Chondrocyte (in vitro differentiated cells): ENCODE measurements at places on chromosomes 2 and 18. TPM values are rescaled to one million over a fixed set of nuclear protein-coding genes. Genes with fewer than 3 reads are reported as not detected.

Gene ARID5A
- total RNA-seq: 7.5 to 14.4 TPM (median 12.9 TPM) in 3 replicates

Gene ZNF519
- total RNA-seq: 2.3 to 6.5 TPM (median 2.9 TPM) in 3 replicates

Gene DAW1
- 0.28 to 0.65 TPM (median 0.47 TPM) in 3 replicates for total RNA-seq

DNA sequence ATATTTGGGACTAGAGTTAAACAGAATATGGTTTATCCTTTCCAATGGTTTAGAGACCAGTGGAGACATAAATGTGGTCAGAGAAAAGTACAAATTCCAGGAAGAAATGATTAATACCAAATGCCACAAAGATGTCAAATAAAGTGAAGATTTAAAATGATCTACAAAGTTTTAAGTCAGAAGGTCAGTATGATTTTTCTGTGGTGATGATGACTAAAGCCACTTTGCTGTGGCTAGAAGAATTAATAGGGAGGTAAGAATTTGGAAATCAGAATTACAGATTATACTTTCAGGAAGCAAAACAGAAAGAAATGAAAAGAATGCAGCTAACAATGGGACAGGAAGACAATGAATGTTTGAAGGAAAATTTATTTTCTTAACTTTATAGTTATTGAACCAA, 91.5 kb upstream of the CDH7 start:
- DNase-seq: no peak

Gene COL5A2
- 1,927 to 2,200 TPM (median 1,930 TPM) in 3 replicates for total RNA-seq

DNA sequence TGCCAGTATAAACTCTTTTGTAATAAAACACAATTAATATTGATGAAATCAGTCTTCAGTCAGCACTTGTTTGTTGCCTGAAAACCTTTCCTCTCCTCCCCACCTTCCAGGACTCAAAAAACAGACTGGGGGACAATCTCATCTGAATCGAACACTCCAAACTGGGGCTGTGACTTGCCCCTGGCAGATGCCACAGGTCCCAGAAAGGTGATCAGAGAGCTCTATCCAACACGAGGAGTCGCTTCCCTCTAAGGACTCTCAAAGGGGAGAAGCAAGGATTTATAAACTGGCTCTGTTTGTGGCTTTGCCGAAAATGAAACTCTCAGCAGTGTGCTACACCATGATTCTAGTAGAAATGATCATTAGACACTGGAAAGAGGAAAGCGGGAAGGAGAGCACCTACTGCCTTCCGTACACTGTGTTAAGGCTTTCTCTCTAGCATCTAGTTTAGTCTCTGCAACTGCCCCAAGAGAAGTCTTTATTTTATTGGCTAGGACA, 199.2 kb downstream of the TGIF1 start:
- no peak for DNase-seq

Gene POTEI
- 0.07 to 1.2 TPM (median 1.0 TPM) in 3 replicates for total RNA-seq

Gene IL36G
- not detected in 3 replicates for total RNA-seq

GRCh38 chr2:223464071-223464470, 138.1 kb downstream of the SCG2 start:
- DNase-seq: no peak

Gene CYTIP
- total RNA-seq: 0.27 to 0.85 TPM in 2 of 3 replicates, not detected in the other

DNA sequence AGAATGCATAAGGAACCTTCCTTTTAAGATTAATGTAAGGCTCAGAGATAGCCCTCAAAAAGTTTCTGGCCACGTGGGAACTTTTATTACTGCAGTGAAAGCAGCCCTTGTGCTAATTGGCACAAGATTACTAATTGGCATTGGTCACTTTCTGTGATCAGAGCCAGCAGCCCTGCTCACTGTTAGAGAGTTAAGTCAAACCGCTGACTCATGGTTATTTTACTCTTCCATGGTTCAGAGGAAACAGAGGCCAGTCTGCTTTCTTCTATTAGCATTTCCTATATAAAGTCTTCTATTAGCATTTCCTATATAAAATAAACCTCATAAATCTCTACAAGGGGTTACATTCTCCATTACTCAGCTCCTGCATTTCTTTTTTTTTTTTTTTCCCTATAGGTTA, 1.5 kb upstream of the SLC35G4 start:
- DNase-seq: no peak

DNA sequence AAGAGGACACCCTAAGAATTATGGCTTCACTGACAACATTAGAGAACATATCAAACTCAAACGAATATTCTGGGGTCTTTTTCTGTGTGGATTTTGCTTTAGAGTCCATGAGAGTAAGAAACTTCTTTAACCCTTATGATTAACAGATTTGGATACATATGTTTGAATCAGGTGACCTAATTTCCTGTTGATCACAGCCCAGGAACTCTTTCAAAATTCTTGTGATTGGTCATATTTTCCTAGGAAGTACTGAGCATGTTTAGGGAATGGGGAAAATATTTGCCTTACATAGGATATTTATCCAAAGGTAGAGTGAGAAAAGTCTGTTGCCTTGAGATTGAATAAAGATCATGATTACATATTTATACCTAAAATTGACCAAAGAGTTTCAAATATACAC, 160.0 kb downstream of the KCNH7 start:
- DNase-seq: no peak

DNA sequence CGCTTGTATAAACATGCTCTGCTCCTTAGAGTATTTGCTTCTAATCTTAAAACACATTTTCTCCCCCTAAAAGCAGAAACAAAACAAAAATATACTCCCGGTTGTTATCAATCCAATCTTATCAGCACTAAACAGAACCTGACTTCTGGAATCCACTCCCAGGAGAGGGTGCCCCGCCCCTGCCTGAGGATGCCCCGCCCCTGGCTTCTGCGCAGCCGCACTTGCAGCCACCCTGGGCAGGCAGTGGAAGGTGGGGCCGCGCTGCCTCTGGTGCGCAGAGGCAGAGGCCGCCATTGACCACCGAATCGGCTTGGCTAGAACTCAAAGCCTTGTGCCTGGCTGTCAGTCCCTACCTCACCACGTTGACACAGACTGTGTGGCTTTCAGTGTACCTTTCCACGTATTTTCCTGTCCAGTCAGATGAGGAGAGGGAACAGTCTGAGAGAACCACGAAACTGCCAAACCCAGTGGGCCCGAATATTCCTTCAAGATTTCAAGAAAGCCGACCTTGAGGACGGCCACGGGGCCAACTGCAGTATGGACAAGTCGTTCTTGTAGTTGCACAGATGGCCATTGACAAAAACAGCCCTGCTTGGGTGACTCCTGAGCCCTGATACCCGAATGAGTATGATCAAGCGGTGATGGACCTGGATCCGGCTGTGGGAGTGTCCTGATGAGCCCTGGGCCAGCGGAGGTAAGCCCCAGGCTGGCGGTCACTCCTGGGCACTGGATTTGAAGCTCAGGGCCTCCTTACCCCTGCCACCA, 46.2 kb upstream of the ARHGAP28 start:
- DNase-seq: no peak

GRCh38 chr2:12879649-12880048, 162.9 kb downstream of the TRIB2 start:
- DNase-seq: no peak

DNA sequence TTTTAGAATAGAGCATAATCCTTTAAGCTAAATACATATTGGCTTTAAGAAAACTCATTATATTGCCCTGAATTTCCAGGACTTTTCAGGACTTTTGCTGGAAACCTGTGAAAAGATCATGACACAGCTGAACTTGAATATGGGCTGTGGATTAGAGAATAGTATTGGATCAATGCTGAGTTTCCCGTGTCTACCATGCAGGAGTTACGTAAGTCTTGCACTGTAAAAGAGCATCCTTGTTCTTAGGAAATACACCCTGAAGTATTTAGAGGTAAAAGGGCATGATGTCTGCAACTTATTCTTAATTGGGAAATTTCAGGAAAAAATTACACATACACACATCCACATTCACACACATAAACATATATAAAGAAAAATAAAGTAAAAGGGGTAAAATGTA, 82.1 kb downstream of the ZFP36L2 start:
- no peak for DNase-seq

- DNase-seq: no peak
These were observed 48.7 kb downstream of the ZBTB7C start for GRCh38 chr18:48360376-48361021.

Gene SOCS6
- 16.4 to 18.5 TPM (median 17.3 TPM) in 3 replicates for total RNA-seq

- DNase-seq: no peak
These were observed 51.2 kb upstream of the NOSTRIN start for GRCh38 chr2:168751104-168751740.

DNA sequence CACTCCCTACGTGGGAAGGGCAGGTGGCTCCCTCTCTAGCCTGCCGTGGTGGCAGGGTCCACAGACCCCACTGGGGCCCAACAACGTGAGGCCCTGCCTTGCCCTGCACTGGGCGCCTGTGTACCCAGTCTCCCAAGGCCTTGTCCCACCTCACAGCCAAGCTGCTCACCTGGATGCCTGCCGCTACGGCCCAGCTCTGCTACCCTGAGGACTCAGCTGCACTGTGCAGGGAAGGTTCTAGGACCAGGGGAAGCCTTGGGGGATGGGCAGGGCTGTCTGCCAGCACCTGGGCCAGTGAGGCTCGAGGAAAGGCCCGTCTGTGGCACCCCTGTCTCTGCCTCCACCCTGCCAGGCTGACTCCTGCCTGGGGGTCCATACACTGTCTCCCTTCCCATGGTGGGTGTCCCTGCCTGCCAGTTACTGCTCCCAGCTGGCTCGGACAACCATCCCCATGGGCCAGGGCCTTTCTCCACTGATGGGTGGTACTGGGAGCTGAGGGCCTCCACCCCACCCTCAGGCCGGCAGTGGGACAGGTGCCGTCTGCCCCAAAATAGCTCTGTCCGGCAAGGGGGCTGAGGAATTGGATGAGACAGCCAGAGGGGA, 33.2 kb downstream of the HS6ST1 start:
- peak; percentile 87 for DNase-seq

GRCh38 chr18:58578835-58579560, 49.9 kb downstream of the ALPK2 start:
- no peak for DNase-seq

Gene CXCR4
- total RNA-seq: not detected in 3 replicates

DNA sequence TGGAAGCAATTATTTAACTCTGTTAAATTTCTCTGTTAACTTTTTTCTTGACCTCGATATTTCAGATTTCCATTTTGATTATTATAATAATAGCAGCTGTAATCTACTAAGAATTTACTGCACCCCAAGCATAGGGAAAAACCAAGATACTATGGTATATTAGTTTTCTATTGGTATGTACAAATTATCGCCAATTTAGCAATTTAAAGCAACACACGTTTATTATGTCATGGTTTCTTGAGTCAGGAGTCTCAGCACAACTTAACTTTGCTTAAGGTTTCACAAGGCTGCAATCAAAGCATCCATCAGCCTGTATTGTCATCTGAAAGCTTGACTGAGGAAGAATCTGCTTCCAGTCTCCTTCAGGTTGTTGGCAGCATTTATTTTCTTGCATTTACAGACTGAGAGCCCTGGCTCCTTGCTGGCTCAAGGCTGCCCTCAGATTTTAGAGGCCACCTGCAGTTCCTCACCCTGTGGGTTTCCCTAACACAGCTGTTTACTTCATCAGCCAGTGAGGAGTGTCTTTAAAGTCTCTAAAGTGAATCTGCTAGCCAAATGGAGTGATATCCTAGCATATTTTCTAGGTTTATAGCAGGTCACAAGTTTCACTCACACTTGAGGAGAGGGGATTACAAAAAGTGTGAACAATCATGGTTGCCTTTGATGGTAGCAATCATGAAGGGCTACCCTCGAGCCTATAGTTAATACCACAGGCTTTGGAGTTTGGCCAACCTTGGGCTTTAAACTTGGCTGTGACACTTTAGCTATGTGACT, 4.4 kb upstream of the VPS54 start:
- DNase-seq: no peak

DNA sequence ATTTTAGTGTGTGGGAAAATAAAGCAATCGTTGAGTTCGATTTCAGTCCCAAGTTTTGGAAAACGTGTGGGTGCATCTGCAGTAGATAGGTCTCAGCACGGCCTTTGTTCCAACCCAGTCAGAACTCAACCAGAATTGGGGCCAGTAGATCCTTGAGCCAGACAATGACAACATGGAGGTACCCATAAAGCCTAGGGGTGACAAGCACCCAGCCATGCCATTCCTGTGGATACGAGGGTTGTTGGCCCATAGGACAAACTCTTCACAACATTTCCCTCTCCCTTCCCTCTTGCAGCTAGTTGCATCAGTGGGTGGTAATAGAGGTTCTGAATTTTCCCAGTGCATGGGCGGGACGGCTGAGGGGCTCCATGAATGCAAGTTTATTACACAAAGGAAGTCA, 60.1 kb downstream of the ST3GAL5 start:
- no peak for DNase-seq

- no peak for DNase-seq
These were observed 187.9 kb upstream of the LHCGR start for GRCh38 chr2:48943436-48943835.

Gene CXCR2
- not detected in 3 replicates for total RNA-seq

GRCh38 chr18:12254820-12255511, 805 bp downstream of the CIDEA start:
- no peak for DNase-seq

- DNase-seq: no peak
These were observed 142.0 kb upstream of the GAREM1 start for GRCh38 chr18:32612651-32613050.

Gene TNFRSF11A
- total RNA-seq: 0.17 to 0.49 TPM (median 0.22 TPM) in 3 replicates

- no peak for DNase-seq
These were observed 22.4 kb downstream of the ARL6IP6 start for GRCh38 chr2:152740743-152741328.

Gene ICA1L
- 4.9 to 6.6 TPM (median 6.6 TPM) in 3 replicates for total RNA-seq

Gene LRP1B
- total RNA-seq: 0.03 to 0.65 TPM (median 0.25 TPM) in 3 replicates

Gene ANKAR
- total RNA-seq: 4.0 to 6.4 TPM (median 4.4 TPM) in 3 replicates

DNA sequence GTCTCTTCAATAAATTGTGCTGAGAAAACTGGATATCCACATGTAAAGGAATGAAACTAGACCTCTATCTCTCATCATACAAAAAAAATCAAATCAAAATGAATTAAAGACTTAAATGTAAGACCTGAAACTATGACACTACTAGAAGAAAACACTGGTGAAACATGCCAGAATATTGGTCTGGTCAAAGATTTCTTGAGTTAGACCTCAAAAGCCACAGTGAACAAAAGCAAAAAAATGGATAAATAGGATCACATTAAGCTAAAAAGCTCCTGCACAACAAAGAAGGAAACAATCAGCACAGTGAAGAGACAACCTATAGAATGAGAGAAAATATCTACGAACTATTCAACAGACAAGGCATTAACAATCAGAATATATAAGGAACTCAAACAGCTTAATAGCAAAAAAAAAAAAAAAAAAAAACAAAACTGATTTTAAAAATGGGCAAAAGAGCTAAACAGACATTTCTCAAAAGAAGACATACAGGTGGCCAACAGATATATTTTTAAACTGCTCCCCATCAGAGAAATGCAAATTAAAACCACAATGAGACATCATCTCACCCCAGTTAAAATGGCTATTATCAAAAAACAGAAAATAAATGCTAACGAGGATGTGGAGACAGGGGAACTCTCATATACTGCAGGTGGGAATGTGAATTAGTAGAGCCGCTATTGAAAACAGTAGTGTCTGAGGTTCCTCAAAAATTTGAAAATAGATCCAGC, 66.3 kb downstream of the NCKAP1 start:
- no peak for DNase-seq

DNA sequence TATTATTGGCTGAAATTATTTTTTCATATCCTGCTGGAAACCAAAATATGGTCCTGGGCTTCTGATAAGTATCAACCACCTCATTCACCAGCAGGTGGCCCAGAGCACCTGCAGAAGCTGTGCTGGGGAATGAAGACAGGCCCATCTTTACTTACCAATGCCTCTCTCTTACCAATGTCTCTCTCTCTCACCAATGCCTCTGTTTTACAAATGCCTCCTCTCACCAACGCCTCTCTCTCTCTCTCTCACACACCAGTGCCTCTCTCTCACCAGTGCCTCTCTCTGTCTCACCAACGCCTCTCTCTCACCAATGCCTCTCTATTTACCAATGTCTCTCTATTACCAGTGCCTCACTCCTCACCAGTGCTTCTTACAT, 2.3 kb upstream of the MAL start:
- DNase-seq: no peak
